ENCODE measurements at places on chromosomes 1 and 21.

DNA sequence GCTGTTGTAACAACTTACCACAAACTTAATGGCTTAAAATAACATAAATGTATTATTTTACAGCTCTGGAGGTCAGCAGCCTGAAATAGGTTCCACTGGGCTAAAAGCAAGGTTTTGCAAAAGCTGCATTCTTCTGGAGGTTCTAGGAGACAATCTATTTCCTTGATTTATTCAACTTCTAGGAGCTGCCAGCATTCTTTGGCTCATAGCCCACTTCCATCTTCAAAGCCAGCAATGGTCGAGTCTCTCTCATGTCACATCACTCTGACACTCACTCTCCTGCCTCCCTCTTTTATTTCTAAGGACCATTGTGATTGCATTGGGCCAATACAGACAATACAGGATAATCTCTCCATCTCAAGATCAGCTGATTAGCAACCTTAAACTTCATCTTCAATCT, 15.1 kb upstream of the FOXJ3 start:
- no peak for DNase-seq

DNA sequence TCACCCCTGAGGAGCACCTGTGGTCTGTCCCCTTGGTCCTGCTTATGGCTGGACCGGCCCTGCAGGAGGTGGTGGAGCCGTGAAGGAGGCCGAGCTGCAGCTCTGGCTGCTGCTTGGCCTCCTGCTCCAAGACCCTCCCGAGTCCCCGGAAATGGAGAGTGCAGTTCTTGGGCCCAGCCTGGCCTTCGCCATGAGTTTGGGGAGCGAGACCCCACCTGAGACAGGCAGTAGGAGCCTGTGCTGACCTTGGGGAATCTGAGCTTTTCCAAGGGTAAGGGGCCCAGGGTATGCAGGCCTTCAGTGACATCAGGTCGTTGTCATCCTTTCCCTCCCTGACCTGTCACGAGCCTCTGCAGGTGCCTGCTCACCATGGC, 14.1 kb downstream of the TMEM201 start:
- DNase-seq: no peak

- DNase-seq: no peak
Measured at GRCh38 chr1:167784876-167785550, 63.2 kb downstream of the MPZL1 start.

GRCh38 chr1:201947697-201948008, 1.3 kb upstream of the LMOD1 start:
- no peak for DNase-seq

DNA sequence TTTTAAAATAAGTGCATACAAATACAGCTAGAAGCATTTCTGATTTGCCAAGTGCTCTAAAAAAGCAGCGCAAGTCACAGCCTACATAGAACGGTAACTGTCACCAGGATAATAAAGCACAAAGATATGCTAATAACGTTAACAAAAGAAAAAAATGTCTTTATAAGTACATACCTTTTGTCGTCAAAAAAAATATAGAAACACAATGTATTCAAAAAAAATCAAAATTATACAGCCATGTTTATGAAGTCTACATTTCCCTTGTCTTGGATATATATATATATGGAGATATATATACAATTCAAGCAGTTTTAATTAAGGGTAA, 3.2 kb downstream of the IRF2BP2 start:
- DNase-seq: no peak

- DNase-seq: no peak
Measured at GRCh38 chr1:207404849-207405525, 49.1 kb upstream of the CR2 start.

DNA sequence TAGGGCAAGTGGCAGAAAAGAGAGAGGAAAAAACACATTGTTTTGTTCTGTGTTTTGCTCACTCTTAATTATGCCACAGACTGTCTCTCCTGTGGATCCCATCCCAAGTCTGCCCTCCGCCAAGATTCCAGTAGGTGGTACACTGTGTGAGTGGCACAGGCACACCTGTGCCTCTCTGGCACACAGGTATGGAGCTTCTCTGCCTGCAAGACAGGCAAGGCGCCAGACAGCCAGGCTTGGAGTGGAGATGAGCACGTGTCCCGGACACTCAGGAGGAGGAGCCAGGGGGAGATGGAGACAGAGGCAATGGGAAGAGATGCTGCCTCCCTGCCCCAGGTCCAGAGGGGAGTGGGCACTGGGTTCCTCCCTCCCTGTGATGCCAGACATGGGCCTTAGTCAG, 6.5 kb upstream of the GRIK3 start:
- no peak for DNase-seq

DNA sequence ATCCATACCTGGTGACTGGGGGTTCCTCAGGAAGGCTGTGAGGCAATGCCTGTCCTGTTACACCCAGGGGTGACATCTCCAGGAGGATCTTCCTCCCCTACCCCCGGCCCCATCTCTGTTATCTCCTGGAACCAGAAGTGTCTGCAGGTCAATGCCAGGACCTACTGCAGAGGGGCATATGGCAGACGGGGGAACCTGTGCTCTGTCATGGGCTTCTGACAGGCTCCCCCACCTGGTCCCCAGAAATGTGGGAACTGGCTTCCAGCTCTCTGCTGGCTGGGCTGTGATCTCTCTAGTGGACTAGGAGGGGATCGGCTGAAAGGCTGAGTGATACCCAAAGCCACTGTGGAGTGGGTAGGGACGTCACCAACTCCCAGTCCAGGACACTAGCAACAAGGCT, 21.0 kb downstream of the KCND3 start:
- DNase-seq: no peak

GRCh38 chr1:113536182-113536780, 146.0 kb downstream of the MAGI3 start:
- no peak for DNase-seq

All from activated T-cell treated with anti-CD3 and anti-CD28 coated beads, Interleukin-2, amount 50 U/mL, for 1 hour (primary cell).